ENCODE measurements at places on chromosomes 11 and 22.

DNA sequence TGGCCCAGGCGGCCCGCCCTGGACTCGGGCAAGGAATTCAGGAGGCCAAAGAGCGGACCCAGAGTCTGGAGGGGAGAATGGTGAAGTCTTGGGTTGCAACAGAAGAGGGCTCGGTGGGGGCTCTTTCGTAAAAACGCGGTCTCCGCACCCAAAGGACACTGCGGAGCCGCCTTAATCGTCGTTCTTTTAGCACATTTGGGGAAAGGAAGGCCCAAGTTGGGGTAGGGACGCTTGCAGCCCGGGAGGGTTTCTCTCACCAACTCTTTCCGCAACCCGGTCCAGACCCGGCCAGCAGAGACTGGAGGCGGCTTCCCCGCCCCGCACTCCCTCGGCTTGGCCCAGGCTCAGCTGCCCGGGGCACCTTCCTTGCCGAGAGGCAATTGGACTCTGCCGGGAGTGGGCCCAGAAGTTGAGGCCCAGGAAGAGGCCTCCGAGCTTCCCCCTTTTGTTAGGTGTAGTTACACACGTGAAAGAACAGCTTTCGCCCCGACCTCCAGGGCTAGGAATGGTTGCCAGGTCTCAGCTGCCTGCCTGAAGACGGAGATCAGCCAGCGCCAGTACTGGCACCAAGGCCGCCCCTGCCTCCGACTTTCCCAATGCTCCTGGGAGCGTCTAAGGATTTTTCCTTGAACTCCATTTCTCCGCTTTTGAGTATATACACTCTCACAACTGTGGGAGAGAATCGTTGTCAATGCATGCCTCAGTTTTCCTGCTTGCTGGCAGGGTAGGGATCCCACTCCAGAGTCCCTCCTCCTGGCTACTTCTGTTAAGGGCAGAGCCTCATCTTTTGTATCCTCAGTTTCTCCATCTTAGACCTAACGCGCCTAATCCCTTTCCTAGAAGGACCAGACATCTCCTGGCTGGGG lies 3.7 kb downstream of the ALX4 start:
- H3K4me1 ChIP-seq: peaks cover 49% of the 10 kb centered on the region
- peaks cover 99% of the 10 kb centered on the region for H3K27me3 ChIP-seq
- ATAC-seq: peak; percentile 21

- no peak overlapping the region for H3K27ac ChIP-seq
- no peak overlapping the region for H3K4me3 ChIP-seq
- H3K4me1 ChIP-seq: peaks cover 19% of the 10 kb centered on the region
- H3K27me3 ChIP-seq: peaks cover 23% of the 10 kb centered on the region
Measured at GRCh38 chr11:46378811-46379481, 2.5 kb upstream of the MDK start.

DNA sequence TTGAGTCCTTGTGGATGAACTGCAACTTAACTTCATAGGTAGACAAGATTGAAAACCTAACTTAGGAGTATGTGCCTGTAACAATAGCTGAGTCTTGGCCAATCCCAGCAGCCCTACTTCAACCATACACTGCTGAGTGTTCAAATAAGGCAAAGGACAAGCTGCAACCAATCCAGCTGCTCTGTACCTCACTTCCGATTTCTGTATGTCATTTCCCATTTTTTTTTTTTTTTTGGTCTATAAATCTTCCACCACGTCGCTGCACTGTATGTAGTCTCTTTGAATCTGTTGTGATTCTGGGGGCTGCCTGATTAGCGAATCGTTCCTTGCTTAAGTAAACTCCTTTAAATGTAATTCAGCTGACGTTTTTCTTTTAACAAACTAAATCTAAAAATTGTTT lies 35.4 kb upstream of the FLI1 start:
- peaks cover 9% of the 10 kb centered on the region for H3K4me1 ChIP-seq
- H3K4me3 ChIP-seq: no peak overlapping the region
- no peaks in the 10 kb centered on the region for H3K36me3 ChIP-seq

DNA sequence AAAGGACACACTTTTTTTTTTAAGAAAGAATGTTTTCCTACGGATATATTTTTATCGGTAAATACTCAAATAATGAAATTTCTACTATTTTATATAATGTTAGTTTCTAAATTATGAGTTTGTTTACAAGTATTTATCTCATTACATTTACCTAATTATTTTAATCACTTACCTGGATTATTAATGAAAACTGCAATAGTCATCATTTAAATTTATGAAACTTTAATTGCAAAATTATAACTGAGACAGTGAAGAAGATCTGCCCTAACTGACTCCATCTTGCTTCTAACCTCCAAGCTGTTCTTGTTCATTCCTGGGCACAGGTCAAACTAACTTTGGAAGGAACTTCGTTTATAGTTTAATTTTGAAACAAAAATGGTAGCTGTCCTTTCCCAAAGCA lies 25.2 kb upstream of the VSTM5 start:
- no peak for ATAC-seq
- no peaks in the 10 kb centered on the region for H3K36me3 ChIP-seq
- H3K27ac ChIP-seq: no peak overlapping the region
- no peak overlapping the region for H3K4me3 ChIP-seq

DNA sequence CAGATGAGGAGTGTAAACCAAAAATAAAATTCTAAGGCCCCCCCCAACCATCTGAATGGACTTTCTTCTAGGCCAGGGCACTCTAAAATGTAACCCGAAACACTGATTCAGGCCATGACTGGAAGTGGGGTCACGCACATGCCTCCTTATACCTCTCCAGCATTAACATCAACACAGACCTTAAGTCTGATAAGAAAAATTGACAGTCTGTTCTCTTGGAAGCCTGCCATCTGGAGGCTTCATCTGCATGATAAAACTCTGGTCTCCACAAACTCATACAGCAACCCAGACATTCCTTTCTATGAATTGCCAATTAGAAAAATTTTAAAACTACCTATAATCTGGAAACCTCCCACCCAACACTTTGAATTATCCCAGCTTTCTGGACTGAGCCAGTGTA lies 3.9 kb upstream of the SERGEF start:
- no peak for ATAC-seq
- H3K27me3 ChIP-seq: no peaks in the 10 kb centered on the region
- H3K4me1 ChIP-seq: peaks cover 24% of the 10 kb centered on the region
- H3K36me3 ChIP-seq: no peaks in the 10 kb centered on the region
- no peak overlapping the region for H3K4me3 ChIP-seq
